Fibroblast of upper back skin (primary cell): ENCODE measurements at places on chromosomes 1 and 21.

DNA sequence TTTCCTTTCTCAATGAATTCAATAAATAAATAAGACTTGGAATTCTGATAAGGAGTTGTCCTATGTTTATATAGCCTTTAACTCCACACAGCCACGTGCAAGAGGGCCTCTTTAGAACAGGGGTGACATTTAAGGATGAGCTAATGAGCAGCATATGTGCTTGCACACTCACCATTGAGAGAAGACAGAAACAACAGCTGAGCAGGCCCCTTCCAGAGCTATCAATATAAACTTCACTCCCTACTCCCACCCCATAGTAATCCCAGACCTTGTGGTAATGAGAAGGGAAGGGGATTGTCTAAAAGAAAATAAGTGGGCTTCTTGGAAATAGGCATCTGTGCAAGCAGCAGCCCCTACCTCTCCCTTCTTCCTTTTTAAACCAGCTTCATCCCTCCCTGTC is 176.0 kb downstream of the SEC16B start:
- no peak for DNase-seq

DNA sequence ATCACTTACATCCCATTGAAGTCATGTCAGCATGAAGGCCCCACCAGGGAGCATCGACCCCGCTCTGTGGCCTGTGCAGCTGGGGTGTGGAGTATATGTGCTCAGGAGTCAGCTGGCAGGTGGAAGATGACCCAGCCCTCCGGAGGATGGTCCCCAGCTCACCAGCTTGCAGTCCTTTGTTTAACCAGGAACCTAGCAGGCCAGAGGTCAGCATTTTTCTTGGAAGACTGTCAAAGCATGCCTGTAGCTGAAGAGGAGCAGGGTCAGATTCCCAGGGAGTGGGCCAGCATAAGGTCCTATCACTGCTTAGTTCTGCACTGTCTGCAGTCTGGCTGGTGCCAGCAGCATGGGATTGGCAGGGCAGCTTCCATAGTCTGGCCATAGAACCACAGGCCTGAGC is 12.7 kb downstream of the NFASC start:
- no peak for DNase-seq

GRCh38 chr1:200267937-200268336 is 141.9 kb downstream of the ZNF281 start:
- DNase-seq, result no peak

DNA sequence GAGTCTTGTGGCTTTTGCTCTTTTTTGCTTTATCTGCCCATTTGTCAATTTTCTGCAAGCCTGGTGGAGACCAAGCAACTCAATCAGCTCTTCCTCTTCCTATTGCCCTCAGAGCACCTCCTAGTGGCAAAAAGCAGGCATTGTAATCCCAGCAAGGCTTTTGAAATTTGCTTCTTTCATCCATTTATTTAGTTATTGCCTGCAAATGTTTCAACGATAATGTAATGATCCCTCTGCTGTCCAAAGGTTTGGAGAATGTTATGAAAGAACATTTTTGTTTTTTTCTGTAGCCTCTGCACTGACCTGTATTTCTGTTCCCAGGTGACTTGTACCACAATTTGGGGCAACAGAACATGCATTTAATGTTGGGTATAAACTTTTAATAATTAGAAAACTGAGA is 127.8 kb downstream of the GABPA start:
- DNase-seq, result peak; percentile 32

DNA sequence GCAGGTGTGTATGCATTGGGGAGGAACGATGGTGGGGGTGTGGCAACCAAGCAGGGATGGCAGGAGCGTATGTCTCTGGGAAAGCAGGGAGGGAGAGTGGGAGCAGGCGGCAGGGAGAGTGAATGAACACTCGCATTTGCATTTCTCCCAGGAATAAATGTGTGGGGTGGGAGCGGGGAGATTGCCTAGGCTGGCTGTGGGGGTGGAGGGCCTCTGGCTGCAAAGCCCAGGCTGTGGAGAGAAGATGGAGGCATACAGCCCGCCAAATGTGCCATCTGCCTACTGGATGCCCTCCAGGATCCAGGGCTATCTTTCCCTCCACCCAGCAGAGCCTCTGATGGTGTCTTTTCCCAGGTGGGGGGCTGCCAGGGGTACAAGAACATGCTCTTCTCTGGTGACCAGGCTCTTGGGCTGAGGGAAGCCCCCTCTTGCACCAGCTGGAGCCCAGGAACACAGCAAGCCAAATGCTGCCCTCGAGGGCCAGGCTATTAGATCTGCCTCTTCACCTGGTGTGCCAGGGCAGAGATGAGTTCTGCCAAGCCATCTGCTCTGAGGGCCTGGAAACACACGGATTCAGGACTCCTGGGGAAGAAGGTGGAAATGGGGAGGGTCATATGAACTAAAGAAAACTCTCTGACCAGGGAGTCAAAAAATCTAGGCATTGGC is 1.7 kb upstream of the OPTC start:
- DNase-seq, result no peak

DNA sequence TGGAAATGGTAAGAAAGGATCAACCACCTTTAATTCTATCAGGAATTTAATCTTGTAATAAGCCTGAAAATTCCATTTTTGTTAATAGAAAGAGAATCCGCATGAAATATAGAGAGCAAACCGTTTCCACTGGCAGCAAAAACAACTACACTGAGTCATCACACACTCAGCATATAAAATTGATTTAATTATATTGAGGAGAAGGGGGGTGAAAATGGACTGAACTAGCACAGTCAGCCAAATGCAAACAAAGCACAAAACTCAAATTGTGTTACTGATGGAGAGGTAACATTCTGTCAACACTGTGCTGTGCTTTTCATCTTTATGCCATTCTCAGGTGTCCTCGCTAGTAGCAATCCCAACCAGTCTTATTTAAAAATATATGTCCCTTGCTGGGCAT is 1583.9 kb downstream of the MRPL39 start:
- DNase-seq, result no peak

GRCh38 chr1:244409701-244410100 is 42.0 kb downstream of the ADSS2 start:
- no peak for DNase-seq
